ENCODE measurements at places on chromosomes 2 and 18.
A peak's percentile ranks its signal among the peaks of the same experiment; 100 is the strongest.

DNA sequence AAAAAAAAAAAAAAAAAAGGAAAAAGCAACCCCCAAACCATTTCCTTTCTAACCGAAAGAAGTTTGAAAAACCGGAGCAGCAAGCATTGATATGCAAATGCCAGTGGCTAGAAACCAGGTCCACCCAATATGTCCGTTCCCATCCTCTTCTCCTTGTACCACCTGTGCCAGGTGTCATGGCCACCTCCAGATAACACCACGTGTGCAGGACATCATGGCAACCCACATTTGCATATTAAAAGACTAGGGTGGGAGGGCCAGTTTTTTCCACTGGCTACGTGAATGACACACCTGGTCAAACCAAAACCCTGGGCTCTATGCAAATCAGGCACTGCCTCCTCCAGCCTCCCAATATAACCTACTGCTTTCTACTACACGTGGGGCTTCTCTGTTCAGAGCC lies 303.3 kb upstream of the GULP1 start:
- DNase-seq, result no peak

DNA sequence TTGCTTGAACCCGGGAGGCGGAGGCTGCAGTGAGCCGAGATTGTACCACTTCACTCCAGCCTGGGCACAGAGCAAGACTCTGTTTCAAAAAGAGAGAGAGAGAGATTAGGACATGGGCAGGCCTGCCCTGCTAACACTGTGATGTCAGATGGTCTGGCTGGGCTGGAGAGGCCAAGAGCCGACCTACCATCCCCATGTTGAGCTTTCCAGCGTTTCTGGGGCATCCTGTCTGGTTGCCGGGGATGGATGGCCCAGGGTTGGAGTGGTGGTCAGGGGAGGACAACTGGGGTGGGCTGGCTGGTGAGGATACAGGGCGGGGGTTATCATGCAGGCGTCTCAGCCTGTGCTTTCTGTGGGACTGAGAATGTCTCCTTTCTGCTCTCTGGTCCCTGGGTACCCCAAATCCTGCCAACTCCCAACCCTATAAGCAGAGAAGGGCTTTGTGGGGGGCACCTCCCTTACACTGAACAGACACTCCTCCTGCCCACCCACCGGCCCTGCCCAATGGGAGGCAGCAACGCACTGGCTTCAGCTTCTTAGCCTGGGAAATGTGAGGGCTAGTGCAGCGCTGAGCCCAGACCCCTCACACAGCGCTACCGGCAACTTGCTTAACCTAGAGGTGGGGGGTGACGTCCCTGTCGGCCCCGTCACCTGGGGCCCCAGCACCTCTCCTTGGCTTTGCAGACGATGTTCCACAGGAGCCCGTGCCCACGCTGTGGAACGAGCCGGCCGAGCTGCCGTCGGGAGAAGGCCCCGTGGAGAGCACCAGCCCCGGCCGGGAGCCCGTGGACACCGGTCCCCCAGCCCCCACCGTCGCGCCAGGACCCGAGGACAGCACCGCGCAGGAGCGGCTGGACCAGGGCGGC lies 5.4 kb downstream of the SNORC start:
- no peak for DNase-seq

DNA sequence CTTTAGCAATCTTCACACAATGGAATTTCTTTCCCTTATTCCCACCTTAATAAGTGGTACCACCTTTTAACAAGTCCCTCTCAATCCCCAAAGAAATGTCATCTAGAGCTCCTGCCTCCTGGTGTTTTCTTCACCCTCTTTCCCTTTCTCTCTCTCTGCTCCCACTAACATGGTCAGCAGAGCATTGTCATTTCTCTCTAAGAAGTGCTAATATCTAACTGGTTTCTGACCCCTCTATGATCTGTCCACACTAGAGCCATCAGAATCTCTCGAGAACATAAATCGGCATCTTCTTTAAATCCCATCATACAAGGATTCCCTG lies 161.2 kb upstream of the DTNA start:
- DNase-seq, result no peak

DNA sequence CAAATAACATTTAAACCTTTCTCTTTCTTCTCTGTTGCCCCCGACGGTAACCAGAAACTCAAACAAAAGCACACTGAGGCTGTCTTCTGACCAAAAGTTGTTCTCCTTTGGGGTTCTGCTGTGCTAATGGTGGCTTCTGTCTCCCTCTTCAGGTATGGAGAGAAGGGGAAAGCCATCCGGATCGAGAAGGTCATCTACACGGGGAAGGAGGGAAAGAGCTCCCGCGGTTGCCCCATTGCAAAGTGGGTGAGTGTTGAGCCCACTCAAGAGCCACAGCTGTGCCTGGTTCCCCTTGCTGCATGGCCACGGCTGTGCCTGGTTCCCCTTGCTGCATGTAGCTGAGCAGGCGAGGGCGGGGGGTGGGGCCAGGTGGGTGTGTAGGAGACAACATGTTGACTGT lies 67.4 kb downstream of the BOLA3 start:
- DNase-seq, result no peak

DNA sequence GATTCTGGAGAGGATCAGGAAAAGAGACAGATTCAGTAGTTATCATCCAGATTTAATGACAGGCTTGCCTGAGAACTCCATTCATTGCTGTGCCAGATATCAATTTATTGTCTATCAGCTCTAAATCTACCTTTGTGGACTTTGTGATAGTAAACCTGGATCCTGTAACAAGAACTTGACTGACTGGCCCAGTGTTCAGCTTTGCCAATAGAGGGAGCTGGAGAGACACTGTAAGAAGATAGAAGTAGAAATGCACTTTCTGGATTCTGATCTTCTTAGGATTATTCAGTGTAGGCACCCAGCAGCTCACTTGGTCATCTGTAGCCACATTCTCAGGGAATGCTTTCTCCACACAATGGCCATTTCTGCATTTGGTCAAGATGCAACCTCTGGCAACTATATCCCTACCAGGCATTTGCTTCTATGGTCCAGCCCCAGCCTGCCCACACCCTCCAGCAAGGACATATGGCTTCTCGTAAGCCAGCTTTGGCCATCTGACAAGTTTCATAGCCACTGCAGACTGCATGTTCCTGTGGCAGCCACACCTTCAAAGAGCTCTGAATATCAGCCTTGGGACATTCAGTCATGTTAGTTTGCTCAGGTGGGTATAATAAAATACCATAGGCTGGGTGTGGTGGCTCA lies 6.1 kb upstream of the SERPINB8 start:
- DNase-seq, result peak; percentile 63

- DNase-seq, result no peak
These were observed 78.9 kb downstream of the CPS1 start for GRCh38 chr2:210635257-210635656.

DNA sequence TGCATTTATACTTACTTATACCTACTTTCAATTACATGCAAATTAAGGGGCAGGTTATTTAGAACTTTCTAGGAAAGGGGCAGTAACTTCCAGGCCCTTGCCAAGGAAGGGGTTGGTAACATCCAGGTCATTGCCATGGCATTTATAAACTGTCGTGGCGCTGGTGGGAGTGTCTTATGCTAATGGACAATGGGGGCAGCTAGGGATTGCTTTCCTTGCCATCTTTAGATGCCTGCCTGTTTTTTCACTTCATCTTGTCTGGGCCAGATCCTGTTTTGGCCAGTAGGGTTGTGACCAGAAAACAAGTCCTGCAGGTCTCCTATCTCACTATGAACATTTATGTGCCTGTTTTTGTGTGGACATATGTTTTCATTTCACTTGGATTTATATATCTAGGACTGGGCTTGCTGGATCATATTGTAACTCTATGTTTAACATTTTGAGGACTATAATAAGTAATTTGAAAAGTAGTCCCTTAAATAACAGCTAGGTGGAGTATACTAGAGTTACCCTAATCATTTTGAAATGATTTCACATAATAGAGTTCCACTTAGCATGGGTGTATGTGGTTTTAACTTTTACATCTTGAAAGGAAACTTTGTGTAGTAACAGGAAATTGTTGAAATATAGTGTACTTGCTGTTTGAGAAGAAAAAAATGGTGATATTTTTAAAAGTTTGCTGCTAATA lies 56.1 kb downstream of the LCLAT1 start:
- no peak for DNase-seq

DNA sequence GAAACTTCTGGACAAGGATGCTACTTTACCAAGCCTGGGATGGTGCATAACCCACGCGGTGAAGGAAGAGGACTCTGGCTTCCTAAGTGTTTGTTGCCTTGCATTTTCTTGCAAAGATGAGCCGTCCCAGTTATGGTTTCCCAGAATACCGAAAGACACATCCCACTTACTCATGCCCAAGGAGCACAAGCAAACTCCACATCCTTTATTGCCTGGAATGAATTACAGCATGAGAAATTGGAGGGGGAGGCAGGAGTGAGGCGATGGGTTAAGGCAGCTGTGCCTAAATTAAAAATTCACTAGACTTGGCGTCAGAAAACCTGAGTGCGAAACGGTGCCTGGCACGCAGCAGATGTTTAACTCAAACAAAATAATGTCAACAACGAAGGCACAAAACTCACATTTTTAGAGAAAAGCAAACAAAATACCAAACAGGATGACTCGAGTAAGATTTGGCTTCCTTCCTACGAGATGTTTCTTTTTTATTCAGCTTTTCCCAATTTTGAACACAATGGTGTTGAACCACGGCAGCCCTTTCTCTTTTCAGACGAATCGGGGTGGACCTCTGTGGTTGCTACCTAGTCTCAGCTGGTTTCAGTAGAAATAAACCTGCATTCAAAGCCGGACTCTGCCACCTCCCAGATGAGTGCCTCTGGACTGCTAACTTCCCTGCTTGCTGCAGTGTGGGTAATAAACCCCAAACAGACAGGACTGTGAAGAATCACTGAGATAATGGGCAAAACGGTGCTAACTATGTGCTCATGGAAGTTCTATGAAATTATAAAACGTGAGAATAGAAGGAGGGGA lies 100.3 kb upstream of the NCK2 start:
- no peak for DNase-seq

- DNase-seq, result no peak
These were observed 167.4 kb downstream of the MEIS1 start for GRCh38 chr2:66602341-66602740.

DNA sequence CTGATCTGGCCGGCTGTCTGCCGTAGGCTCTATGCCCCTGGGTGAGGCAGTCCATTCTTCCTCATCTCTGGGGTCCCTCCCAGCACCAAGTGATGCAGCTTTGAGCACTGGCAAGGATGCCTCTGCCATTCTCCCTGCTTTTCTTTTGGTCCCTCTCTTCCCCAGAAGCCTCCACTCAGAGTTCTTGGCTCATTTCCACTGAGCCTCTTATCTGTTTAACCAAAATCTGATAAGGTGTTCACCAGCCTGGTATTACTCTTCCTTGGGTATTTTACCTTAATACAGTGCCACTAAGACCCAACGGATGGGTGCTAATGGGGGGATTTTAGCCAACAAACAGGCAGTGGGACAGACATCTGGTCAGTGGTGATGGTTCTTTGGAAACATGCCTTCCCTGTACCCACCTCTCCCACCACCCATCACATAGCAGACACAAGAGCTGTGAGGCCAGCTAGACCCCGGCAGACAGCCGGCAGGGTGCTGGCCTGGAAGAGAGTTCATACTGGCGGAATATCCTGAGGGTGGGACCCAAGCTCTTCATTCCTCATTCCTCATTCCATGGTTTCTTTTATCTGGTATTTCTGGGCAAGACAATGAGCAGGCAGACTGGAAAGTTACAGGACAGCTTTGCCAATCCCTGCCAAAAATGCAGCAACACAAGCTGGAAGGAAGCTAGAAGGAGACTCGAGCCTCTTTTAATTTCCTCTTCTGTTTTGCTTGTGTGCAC lies 34.6 kb downstream of the ZBTB7C start:
- no peak for DNase-seq
